ENCODE measurements at places on chromosomes 5 and 9. TPM values are rescaled to one million over a fixed set of nuclear protein-coding genes. Genes with fewer than 3 reads are reported as not detected.

GRCh38 chr5:28580616-28581015, 1542.2 kb upstream of the CDH9 start:
- no peak for DNase-seq

DNA sequence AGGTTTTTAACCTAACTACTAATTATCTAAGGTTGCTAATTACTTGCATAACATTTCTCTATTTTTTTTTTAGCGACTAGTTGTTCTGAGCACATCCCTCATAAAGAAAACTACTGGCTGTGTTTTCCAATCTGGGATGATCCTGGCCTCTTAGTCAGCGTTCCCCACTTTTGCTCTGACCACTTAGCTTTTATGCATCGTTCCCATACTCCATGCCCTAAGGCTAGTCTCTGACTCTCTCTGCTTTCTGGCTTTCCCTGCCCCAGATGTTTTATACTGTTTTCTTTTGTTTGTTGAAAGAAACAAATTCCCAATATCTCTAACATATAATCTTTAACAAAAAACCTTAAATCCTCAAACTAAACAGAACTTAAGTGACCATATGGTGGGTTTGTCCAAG, 217.9 kb downstream of the SPATA31D1 start:
- no peak for DNase-seq

Gene TXNDC8
- total RNA-seq, result not detected

GRCh38 chr5:87885758-87886157, 382.9 kb downstream of the TMEM161B start:
- no peak for DNase-seq

Gene SHISAL2B
- not detected for total RNA-seq

Gene GGTA1
- total RNA-seq, result 5.4 TPM

- DNase-seq, result no peak
Measured at GRCh38 chr5:78653681-78654366, 5.3 kb upstream of the LHFPL2 start.

GRCh38 chr5:72618708-72619107, 111.5 kb upstream of the ZNF366 start:
- DNase-seq, result no peak

DNA sequence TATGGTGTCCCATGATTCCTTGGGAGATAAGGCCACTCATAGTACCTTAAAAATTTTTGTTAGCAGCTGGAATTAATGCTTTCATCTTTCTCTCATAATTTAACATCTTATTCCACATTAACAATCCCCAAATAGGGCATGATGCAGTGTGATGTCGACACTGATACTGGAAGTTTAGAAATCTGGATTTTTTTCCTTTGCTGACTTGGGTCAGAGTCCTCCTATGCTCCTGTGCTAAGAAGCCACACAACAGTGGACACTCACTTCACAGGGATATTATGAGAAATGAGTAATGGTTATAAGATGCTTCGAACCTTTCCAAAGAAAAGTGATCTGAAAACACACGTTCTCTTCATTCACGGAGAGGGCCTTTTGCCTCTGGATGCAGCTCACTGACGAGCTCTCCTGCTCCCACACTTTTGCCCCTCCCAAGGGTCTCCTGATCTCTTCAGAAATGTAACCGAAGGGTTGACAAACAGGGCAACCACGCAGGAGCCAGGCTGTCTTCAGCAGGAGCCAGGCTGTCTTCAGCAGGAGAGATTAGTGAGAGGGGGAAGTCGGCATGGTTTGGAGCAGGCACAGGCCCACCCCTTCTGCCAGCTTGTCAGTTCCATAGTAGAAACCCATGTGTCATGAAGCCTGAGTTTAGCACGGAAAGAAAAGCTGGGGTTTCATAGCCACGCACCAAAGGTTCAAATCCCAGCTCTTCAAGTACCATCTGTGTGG, 247.8 kb downstream of the AOPEP start:
- DNase-seq, result no peak

- no peak for DNase-seq
Measured at GRCh38 chr5:5932824-5933223, 445.5 kb downstream of the MED10 start.

Gene NUTM2F
- total RNA-seq, result not detected

- no peak for DNase-seq
Measured at GRCh38 chr5:170479484-170479883, 24.3 kb upstream of the KCNIP1 start.

- no peak for DNase-seq
Measured at GRCh38 chr9:97415146-97415545, 3.2 kb downstream of the TDRD7 start.

DNA sequence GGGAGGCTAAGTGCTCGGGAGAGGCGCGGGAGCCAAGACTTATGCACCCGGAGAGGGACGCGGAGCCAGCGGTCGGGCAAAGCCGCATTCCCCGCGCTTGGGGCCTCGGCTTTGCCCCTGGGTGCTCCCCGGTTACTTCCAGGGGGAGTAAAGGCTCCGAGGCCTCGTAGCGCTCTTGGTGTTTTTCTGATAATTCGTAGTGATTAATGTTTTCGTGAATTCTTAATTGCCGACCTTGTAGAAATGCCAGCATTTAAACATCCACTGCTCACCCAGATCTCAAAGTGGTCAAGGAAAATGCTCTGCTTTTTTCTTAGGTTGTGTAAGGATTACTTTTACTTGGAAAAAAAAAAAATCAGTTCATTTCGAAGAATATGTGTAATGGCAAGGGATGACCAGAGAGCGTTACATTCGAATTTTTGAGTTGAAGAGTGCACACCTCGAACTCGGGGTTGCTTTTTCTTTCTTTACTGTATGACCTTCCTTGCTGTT, 654 bp upstream of the TUT7 start:
- DNase-seq, result no peak

GRCh38 chr9:91130796-91131318, 230.9 kb downstream of the AUH start:
- DNase-seq, result peak; percentile 14

- peak; percentile 71 for DNase-seq
Measured at GRCh38 chr5:178296066-178296465, 63.5 kb upstream of the PHYKPL start.

DNA sequence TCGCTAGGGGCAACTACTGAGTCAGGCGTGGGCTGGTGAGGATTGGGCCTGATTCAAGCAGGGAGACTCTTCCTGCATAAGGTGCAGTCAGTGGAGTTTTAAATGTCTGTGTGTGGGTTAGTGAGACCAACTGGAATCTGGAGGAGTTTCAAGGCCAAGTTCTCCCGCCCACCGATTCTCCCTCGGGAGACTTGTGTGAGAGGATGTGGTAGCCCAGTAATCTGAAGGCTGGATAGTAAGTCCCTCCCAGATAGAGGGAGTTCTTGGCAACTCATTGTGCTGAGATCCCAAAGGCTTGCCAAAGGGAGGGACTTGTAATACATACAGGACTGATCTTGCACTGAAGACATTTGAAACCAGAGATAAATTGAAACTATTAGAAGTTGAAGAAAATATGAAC, 51.8 kb downstream of the WDR36 start:
- DNase-seq, result peak; percentile 17

DNA sequence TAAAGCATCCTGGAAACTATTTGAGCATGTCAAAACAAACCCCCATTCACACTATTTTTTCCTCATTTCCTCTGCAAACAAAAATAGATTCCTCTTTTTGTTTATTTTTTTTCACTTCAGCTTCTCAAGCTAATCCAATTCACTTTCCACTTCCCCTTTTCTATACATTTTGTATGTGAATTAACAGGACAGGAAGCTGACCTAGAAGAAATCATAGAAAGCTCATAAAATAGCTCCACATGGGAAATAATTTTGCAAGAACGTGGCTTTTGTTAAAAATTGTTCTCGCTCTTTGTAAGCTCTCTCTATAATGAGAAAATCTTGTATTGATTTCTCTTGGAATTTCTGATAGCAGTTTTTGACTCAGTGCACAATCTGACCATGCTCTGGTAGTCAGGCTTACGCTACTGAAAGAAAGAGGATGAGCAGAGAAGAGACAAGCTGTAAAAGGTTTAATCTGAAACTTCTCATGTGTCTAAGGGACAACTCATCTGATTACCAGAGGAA, 215.8 kb downstream of the ADAMTS12 start:
- no peak for DNase-seq

- no peak for DNase-seq
Measured at GRCh38 chr5:135557076-135557838, 21.5 kb upstream of the NEUROG1 start.

- no peak for DNase-seq
Measured at GRCh38 chr5:68592351-68592750, 376.8 kb downstream of the PIK3R1 start.

Gene TMEM252
- not detected for total RNA-seq

GRCh38 chr9:134591573-134591981, 50.0 kb upstream of the COL5A1 start:
- no peak for DNase-seq

Gene IL33
- total RNA-seq, result 6.3 TPM

GRCh38 chr9:84701801-84702200, 32.3 kb downstream of the NTRK2 start:
- no peak for DNase-seq
